ENCODE measurements at places on chromosomes 7 and 10. TPM values are rescaled to one million over a fixed set of nuclear protein-coding genes. Genes with fewer than 3 reads are reported as not detected.

DNA sequence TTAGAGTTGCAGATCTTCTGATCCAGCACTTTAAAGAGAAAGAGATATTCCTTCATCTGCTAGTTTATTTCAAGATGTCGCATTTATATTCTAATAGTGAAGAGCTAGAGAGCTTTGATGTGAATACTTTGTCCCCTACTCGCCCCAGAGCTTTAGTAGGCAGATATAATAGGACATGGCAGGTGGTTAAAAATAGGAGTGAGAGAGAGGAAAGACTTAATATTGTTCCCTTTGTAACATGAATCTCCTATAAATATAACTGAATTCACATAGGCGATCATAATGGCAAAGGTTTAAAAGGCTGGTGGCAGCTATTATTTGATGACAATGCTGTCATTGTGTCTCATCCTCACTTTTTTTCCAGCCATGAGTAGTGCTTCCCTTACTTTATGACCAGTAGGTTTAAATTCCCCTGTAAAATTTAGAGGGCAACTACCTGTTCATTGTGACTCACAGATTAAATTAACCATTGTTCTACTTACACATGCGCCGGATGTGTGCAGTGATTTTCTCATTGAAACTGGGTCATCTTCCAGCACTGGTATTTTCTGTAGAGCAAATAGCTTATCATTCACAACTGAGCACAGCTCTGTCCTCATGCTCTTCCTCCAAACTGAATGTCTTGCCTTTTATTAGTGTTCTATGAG, 906.7 kb upstream of the CELF2 start:
- no peak for DNase-seq
- H3K27me3 ChIP-seq, result peaks cover 1% of the 10 kb centered on the region
- H3K36me3 ChIP-seq, result no peaks in the 10 kb centered on the region

CPED1 gene
- total RNA-seq, result 26.4 TPM

- DNase-seq, result no peak
- no peak overlapping the region for H3K4me3 ChIP-seq
- H3K36me3 ChIP-seq, result no peaks in the 10 kb centered on the region
- H3K27me3 ChIP-seq, result peaks cover 27% of the 10 kb centered on the region
Measured at GRCh38 chr10:43751646-43752045, 103.0 kb upstream of the ZNF32 start.

- DNase-seq, result no peak
- no peak overlapping the region for H3K27ac ChIP-seq
- no peaks in the 10 kb centered on the region for H3K36me3 ChIP-seq
- H3K27me3 ChIP-seq, result no peaks in the 10 kb centered on the region
- no peaks in the 10 kb centered on the region for H3K4me1 ChIP-seq
Measured at GRCh38 chr10:7168414-7168813, 242.4 kb downstream of the SFMBT2 start.

DNA sequence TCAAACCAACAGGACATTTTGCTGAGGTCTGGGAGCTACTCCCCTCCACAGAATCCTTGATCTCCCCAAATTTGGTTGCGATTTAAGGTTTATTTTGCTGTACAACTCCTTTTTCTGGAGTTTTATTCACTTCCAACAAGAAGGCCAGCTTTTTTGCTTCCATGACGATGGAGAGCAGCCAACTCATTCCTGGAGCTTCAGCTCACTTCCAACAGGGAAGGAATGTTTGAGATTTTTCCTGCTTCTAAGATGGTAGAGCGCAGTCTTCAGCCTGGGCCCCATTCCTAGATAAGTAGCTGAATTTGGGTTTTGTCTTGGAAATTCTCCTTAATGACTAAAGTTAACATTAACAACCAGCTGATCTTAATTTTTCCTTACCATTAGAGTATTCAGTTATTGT, 30.9 kb upstream of the CREB3L2 start:
- H3K4me1 ChIP-seq, result peaks cover 15% of the 10 kb centered on the region
- H3K36me3 ChIP-seq, result peaks cover 8% of the 10 kb centered on the region
- no peaks in the 10 kb centered on the region for H3K27me3 ChIP-seq
- no peak for DNase-seq
- H3K27ac ChIP-seq, result peak overlapping the region; percentile 16
- H3K4me3 ChIP-seq, result no peak overlapping the region

SH2D4B gene
- total RNA-seq, result 0.27 TPM

DNA sequence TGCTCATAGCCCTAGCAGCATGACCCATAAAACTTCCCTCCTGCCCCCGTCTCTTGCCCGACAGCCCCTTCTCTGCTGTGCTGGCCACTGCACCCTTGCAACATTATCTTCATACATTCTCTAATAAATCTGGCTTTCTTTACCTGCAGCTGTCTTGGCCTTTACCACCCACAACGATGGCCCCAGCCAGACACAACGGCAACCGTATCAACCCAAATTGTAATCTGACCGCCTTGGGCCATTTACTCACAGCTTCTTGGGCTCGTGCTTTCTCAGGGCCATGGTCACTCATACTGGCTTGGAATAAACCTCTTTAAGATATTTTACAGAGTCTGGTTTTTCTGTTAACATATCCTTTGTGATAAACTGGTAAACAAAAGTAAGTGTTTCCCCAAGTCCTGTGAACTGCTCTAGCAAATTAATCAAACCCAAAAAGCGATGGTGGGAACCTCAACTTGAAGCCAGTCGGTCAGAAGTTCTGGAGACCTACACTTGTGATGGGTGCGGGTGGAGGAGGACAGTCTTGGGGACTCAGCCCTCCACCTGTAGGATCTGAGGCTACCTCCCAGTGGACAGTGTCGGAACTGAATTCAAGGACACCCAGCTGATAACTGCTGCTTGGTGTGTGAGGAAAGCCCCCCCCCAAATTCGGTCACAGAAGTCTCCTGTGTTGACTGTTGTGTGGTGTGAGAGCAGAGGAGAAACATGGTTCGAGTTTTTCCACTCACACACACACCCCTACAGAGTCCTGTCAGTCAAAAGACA, 87.6 kb upstream of the ATP6V0A4 start:
- no peaks in the 10 kb centered on the region for H3K27me3 ChIP-seq
- H3K4me3 ChIP-seq, result no peak overlapping the region
- peaks cover 25% of the 10 kb centered on the region for H3K4me1 ChIP-seq
- H3K27ac ChIP-seq, result no peak overlapping the region

- H3K27ac ChIP-seq, result no peak overlapping the region
- H3K36me3 ChIP-seq, result no peaks in the 10 kb centered on the region
- peaks cover 10% of the 10 kb centered on the region for H3K27me3 ChIP-seq
Measured at GRCh38 chr10:132806110-132806509, 20.2 kb upstream of the NKX6-2 start.

DNA sequence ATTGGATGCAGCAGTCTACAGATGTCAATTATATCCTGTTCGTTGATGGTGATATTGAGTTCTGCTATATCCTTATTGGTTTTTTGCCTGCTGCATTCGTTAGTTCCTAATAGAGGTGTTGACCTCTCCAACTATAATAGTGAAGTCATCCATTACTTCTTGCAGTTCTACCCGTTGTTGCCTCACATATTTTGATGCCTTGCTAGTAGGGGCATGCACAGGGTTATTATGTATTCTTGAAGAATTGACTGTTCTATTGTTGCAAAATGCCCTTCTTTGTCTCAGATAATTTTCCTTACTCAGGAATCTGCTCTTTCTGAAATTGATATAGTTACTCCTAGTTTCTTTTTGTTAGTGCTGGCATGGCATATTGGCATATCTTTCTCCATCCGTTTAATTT, 140.1 kb upstream of the INHBA start:
- no peak overlapping the region for H3K27ac ChIP-seq
- H3K4me1 ChIP-seq, result no peaks in the 10 kb centered on the region
- H3K4me3 ChIP-seq, result no peak overlapping the region
- DNase-seq, result no peak
- no peaks in the 10 kb centered on the region for H3K27me3 ChIP-seq

DNA sequence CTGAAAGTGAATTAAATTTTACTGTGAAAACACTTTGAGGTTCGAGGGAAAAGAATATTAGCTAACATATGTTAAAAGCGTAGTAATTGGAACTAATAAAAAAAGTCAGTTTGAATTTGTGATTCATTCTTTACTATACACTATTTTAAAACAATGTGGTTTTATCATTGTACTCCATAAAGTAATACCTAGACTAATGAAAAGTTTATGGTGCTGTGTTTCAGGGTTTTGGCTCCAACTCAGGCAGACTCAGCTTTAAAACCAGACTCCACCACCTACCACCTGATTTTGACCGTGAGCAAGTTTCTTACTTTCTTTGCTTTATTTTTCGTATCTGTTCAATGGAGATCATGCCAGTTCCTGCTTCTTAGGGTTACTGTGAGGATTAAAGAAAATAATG, 9.2 kb upstream of the PRTFDC1 start:
- H3K36me3 ChIP-seq, result no peaks in the 10 kb centered on the region
- no peak overlapping the region for H3K4me3 ChIP-seq
- DNase-seq, result no peak

DNA sequence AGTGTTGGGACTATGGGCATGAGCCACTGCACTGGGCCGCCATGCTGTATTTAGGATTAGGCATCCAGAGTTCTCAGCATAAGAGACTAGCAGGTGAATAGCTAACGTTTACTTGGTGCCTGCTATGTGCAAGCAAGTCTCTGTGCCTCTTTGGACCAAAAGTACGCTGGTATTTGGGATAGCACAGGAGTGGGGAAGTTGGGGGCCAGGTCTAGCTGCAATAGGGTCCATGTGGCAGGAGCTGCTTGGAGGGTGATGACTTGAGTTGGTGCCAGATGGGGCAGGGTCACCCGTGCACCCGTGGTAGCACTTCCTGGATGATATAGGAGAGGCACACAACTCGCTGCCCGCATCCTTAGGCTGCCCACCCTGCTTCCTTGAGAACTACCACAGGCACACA, 22.4 kb downstream of the NACAD start:
- H3K4me3 ChIP-seq, result no peak overlapping the region
- H3K27me3 ChIP-seq, result no peaks in the 10 kb centered on the region
- H3K36me3 ChIP-seq, result peaks cover 16% of the 10 kb centered on the region
- no peak for DNase-seq
- H3K27ac ChIP-seq, result no peak overlapping the region
